ENCODE measurements at places on chromosomes 7 and 10.

GRCh38 chr10:121357401-121357800, 240.8 kb downstream of the FGFR2 start:
- no peak for DNase-seq

- DNase-seq: no peak
Measured at GRCh38 chr10:44300666-44301649, 83.9 kb downstream of the CXCL12 start.

- no peak for DNase-seq
Measured at GRCh38 chr7:142626420-142627035, 122.7 kb upstream of the PRSS1 start.

DNA sequence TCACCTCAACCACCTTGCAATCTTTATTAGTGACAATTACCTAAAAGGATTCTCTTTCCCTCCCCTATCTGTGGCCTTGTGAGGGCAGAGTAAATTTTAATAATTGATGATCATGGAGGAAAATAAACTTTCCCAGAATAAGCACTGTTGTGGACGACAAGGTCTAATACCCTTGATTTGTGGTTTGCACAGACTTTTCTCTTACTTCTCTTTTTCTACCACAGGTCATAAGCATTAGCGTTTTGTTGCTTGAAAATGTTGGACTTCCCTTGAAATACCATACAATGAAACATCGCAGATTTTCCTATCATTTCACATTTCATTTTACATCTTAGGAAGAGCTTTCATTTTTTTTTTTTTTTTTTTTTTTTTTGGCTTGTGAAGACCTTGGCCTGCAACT, 188.1 kb upstream of the TMEM72 start:
- DNase-seq: no peak

GRCh38 chr10:125343118-125343925, 183.0 kb upstream of the CTBP2 start:
- no peak for DNase-seq

- DNase-seq: no peak
Measured at GRCh38 chr10:132078746-132079345, 13.1 kb downstream of the JAKMIP3 start.

DNA sequence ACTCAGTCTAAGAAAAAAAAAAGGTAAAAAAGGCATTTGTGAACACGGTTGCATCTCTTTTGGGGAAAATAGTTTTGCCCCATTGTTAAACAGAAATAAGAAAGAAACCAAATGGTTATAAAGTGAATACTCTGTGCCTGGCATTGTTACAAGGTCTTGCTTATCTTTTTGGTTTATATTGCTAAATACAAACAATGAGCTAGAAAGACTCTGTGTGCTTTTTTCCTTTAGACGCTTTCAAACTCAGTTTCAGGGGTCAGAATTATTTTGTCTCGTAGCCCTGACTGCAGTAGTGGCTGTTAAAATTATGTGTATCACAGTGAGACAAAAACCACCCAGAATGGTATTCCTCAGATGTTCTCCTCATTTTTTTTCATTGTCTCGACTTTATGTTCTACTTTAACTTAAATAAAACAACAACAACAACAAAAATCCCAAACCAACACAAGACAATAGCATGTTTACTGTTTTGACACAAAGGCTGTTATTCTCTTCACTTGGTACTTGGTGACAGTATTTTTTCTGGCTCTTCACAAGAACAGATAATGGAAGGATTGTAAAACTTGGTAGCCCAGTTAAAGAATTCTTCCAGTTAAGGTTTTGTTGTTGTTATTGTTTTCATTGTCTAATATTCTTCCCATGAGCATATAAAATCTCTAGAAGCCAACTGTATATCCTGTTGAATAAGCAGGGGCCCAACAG, 190.1 kb downstream of the PLXDC2 start:
- DNase-seq: no peak

GRCh38 chr7:30303312-30304039, 19.1 kb downstream of the ZNRF2 start:
- no peak for DNase-seq

DNA sequence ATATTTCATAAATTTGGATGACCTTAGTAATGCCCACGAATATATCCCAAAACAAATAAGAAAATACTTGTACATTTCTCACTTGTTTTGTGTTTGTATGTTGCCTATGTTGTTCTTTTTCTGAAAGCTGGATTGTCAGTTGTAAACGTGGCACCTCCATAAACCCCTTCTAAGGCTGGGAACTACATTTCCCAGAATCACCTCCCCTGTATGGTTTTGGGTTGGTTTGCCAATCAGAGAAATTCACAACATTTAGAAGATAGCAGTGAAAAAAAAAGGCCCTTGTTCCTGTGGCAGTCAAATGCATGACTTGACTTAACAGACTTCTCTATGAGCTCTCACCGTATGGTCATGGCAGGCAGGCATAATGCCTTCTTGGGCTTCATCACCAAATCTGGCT, 676.3 kb upstream of the STEAP1 start:
- no peak for DNase-seq
